Stimulated activated CD8-positive, alpha-beta memory T cell treated with anti-CD3 and anti-CD28 coated beads, Interleukin-2, amount 100 ng/mL, for 1 hour (primary cell): ENCODE measurements at places on chromosomes 4 and X.
A peak's percentile ranks its signal among the peaks of the same experiment; 100 is the strongest.

- DNase-seq = no peak
These were observed 6.5 kb downstream of the DCUN1D4 start for GRCh38 chr4:51849430-51849829.

GRCh38 chrX:154727871-154728270 lies 23.0 kb downstream of the GAB3 start:
- no peak for DNase-seq

DNA sequence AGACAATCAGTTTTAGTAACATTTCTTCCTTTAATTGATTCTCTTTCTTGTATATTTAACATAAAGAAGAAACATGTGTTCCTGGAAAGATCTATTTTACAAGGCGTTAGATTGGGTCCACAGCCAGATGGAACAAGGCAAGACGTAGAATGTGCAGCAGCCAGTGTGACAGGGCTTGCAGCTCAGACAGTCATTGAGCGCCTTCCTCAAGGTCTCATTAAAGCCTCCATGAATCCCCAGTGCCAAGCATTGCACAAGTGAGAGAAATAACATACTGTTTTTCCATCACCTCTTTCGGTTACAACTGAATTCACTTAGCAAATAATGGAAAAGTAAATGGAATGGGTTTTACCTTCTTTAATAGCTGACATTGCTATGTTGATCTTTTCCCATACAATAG lies 292.5 kb downstream of the USP46 start:
- DNase-seq = no peak

DNA sequence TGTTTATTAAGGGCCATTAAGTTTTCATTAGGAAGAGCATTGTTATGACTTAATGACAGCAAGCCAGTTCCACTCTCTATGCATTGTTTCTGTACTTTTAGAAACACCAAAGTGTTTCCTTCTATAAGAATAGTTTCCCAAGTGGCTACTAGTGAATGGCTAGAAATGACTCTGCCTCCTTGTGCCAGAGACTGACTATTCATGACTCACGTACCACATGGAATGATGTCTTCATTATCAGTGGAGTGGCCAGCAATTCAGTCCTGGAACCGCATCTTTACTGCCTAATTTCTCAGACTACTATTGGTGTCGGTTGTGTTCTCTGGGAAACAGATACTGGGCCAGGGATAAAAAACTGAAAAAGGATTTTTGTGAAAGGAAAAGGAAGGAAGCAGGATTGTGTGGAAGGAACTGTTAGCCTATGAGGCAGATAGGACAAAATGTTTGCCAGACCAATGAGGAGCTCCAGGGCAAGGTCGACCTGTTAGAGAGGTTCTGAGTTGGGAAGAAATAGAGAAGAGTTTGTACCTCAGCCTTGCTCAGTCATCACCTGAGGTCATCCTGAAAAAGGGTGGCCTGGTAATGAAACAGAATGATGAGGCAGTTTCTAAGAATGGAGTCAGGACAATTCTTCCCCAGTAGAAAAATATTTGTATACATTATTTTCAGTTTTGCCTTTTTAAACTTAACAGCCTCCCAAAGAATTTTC lies 218.6 kb downstream of the SPCS3 start:
- no peak for DNase-seq

- DNase-seq = no peak
These were observed 47.4 kb downstream of the MAMLD1 start for GRCh38 chrX:150410513-150410912.

DNA sequence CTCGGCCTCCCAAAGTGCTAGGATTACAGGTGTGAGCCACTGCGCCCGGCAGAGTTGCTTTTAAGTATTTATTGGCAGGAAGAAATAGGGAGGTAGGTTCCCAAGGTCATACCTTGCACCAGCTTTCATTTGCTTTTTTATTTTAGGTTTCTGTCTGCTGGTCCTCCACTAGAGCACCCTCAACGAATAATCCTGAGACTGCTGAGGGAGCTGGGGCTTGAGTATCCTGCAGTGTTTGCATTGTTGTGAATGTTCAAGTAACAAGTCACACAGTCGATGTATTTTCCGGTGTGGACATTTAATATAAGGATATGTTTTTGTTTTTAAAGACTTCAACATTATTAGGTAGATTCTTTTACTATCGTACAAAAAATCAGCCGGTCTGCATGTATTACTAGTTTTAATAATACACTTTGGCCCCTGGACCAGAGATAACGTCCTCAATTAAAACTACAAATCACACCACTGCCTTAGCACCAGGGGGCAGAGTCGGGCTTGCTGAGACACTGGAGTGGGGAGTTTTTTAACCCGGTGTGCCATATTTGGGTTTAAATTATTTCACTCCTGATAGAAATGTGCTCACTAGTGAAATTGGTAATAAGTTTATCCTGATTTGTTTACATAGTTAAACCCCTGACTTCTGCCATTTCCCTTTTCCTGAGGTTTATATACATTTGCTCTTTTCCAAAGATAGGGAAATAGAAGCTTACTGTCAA lies 11.6 kb downstream of the SMIM20 start:
- no peak for DNase-seq

GRCh38 chrX:104324461-104325212 lies 69.9 kb upstream of the ESX1 start:
- DNase-seq = no peak

DNA sequence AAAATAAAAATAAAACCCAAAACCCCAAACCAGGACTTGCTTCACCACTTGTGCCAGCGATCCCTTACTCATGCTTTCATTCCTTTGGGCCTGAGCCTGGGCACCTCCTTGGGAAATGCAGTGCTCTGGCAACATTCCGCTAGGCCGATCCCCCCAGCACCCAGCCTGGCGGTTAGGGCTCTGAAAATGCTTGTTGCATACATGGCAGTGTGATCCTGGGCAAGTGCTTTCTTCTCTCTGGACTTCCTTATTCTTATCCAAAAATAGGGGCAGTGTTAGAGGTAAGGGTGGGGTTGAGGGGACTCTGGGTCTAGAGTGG lies 4.6 kb downstream of the ZNF185 start:
- DNase-seq = no peak

DNA sequence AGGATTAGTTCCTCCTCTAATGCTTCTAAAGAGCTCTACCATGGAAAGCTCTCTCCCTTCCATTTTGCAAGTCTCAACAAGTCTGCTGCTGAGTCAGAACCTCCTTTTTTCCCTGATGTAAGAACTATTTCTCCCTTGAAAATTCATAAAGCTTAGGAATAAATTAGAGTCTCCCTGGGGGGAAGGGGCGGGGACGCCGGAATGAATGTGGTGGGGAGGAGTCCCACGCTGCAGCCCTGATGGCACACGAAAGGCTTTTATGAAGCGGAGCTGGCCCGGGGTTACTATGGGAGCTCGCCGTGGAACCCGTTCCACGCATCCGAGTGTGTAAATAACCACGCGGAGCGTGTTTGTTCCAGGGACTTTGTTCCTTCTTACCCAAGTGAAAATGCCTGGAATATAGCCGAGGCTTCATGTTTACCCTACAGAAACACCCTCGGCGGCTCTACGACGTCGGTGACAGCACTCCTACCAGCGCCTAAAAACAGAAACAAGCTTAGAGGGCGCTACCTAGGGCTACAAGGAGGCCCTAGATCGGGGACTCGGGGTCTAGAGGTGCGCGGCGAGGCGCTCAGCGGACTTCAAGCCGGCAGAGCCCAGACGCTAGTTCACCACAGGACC lies 923 bp upstream of the CPEB2 start:
- DNase-seq = peak; percentile 26

DNA sequence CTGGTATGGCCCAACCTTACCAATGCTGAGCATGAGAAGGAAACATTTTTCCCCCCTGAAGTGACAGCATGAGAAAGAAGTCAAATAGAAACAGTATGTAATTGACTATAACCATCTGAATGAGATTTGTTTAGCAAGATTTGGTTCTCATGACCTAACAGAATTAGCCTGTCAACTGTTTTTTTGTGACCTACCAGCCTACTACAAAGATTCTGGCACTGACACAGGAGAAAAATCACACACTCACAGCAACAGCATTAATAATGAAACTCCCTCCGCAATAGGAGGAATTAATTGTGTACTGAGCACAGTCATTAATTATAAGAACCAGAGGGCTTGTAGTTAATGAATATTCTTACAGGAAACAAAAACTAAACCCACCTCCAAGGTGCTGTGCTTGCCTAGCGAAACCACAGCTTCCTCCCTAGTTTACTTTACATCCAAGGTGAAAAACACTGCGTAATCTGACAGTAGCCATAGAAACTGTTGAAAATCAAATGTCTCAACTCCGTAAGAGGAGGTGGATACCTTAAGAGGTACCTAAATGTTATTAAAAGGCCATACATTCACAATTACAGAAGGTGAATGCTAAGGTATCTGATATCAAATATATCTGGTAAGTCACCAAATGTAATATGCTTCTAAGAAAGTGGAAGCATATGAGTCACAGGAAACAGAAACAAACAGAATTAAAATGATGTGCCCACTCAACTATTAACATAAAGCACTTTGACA lies 34.9 kb downstream of the MMRN1 start:
- no peak for DNase-seq
